Aorta (tissue), 5 donors: ENCODE measurements at places on chromosomes 2 and 18. TPM values are rescaled to one million over a fixed set of nuclear protein-coding genes. Genes with fewer than 3 reads are reported as not detected.
A peak's percentile ranks its signal among the peaks of the same experiment; 100 is the strongest.

DNA sequence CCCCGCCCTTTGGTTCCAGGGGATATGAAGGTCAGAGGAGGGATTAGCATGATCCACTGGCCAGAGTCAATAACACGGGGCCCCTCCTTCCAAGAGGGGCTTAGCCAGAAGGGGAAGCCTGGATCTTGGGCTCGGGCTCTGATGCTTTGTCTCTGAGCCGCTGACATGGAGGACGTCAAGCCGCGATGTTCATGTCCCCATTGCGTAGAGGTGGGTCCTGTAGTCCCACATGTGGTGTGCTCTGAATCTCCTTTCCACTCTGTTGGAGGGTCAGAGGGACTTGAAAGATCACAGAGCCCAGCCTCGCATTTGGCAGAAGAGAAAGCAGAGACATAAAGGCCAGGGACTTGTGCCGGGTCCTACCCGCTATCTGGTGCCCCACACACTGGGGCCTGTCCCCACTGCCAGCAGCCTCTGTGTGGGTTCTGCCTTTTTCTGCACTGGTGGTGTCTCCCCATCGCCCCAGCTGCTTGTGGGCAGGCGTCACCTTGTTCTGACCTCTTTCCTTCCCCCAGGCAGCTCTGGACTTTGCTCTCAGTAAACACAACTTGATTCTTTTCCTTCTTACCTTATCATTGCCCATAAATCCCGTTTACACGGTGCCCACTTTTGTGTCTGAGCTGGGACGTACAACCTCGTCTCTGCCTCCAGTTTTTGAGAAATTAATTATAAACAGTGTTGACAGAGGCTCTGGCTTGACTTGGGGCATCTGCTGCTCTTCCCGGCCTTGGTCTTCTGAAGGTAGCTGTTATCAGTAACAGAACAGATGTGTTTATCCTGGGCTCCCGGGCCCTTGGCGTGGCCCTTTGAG, 48.8 kb downstream of the SH3BP4 start:
- no peak overlapping the region for H3K27ac ChIP-seq
- DNase-seq, result no peak
- no peak overlapping the region for H3K4me3 ChIP-seq
- H3K36me3 ChIP-seq, result no peaks in the 10 kb centered on the region

- no peak overlapping the region for H3K4me3 ChIP-seq
- DNase-seq, result no peak
- H3K36me3 ChIP-seq, result peaks cover 3% of the 10 kb centered on the region
- H3K27me3 ChIP-seq, result no peaks in the 10 kb centered on the region
Measured at GRCh38 chr2:135850892-135851668, 14.1 kb upstream of the LCT start.

ARHGAP25 gene
- 21.1 TPM for total RNA-seq

DNA sequence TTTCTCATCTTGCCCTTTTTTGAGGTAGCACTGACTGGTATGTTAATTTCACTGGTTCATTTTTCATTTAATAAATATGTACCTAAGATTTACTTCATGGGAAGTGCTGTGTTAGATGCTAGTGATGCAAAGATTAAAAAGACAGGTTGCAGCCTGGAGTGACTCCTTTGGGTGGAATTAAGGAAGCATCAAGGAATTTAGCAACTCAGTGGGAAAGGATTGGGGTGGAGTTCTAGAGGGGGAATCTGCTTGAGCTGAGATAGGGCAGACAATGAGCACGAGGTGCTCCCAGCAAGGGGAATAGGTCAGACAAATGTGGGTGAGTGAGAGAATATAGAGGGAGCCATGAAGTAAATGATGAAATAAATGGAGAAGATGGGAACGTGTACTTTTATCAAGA, 57.0 kb downstream of the LYPD6 start:
- H3K27ac ChIP-seq, result no peak overlapping the region
- H3K4me3 ChIP-seq, result no peak overlapping the region

RAPGEF4 gene
- 6.7 TPM for total RNA-seq

DNA sequence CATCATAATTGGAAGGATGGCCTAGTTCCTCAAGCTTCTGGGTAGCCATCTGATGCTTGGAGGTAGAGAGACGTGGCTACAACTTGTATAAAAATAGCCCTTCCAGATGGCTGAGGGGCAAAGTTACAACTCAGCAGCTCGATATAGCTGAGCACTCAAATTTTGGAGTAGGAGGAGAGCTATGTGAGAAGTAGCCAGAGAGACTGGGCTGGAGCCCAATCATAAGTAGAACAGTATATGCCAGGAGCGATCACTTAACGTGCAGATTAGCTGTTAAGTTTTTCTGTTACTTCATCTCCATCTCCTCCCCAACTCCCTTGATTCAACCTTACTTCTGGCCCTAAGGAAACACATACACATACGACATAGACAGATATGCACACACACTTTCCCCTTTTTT, 28.8 kb downstream of the CNRIP1 start:
- no peak overlapping the region for H3K4me3 ChIP-seq
- H3K27ac ChIP-seq, result no peak overlapping the region
- no peaks in the 10 kb centered on the region for H3K36me3 ChIP-seq
- no peaks in the 10 kb centered on the region for H3K27me3 ChIP-seq
- DNase-seq, result no peak

DNA sequence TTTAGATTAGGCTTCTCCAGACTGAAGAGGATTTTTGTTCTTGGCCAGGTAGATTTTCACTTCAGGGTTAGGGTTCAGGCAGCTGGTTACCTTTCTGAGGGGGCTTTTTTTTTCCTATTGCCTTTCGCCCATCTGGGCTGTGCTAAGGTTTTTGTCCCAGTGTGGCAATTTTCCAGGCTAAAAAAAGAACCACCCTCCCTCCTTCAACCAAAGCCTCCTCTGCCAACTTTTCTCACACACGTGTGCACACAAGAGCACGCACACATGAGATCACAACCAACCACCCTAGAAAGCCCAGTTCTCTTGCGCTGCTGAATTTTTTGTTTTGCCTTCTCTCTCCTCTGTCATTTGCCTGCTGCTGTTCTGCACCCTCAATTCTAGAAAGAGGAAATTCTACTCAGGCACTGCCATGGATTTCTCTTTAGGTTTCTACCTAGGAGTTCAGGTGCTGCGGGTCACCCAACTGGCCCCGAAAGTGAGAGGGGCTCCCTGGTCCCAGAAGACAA, 8.5 kb upstream of the CXCR4 start:
- H3K4me1 ChIP-seq, result no peaks in the 10 kb centered on the region
- H3K4me3 ChIP-seq, result no peak overlapping the region
- H3K36me3 ChIP-seq, result no peaks in the 10 kb centered on the region
- no peak overlapping the region for H3K27ac ChIP-seq

- no peaks in the 10 kb centered on the region for H3K4me1 ChIP-seq
- no peaks in the 10 kb centered on the region for H3K36me3 ChIP-seq
- no peak overlapping the region for H3K27ac ChIP-seq
- DNase-seq, result no peak
- H3K4me3 ChIP-seq, result no peak overlapping the region
Measured at GRCh38 chr18:43139288-43139946, 23.9 kb upstream of the RIT2 start.

- H3K27ac ChIP-seq, result no peak overlapping the region
- no peak for DNase-seq
- H3K36me3 ChIP-seq, result no peaks in the 10 kb centered on the region
- H3K4me3 ChIP-seq, result no peak overlapping the region
- no peaks in the 10 kb centered on the region for H3K27me3 ChIP-seq
Measured at GRCh38 chr18:74477771-74478170, 18.4 kb upstream of the CNDP2 start.

DNA sequence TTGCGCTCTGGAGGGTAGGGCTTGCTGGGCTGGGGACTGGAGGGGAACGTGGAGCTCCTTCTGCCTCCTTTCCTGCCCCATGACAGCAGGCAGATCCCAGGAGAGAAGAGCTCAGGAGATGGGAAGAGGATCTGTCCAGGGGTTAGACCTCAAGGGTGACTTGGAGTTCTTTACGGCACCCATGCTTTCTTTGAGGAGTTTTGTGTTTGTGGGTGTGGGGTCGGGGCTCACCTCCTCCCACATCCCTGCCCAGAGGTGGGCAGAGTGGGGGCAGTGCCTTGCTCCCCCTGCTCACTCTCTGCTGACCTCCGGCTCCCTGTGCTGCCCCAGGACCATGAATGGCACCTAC, 4.3 kb downstream of the GPR35 start:
- no peak overlapping the region for H3K27ac ChIP-seq
- no peak overlapping the region for H3K4me3 ChIP-seq
- no peaks in the 10 kb centered on the region for H3K27me3 ChIP-seq
- H3K36me3 ChIP-seq, result no peaks in the 10 kb centered on the region

- no peak overlapping the region for H3K4me3 ChIP-seq
- H3K27me3 ChIP-seq, result no peaks in the 10 kb centered on the region
- H3K36me3 ChIP-seq, result no peaks in the 10 kb centered on the region
- no peaks in the 10 kb centered on the region for H3K4me1 ChIP-seq
- DNase-seq, result no peak
Measured at GRCh38 chr2:45477546-45477945, 133.5 kb downstream of the SRBD1 start.

- no peak overlapping the region for H3K27ac ChIP-seq
- no peaks in the 10 kb centered on the region for H3K27me3 ChIP-seq
- no peak overlapping the region for H3K4me3 ChIP-seq
- H3K36me3 ChIP-seq, result no peaks in the 10 kb centered on the region
- peaks cover 1% of the 10 kb centered on the region for H3K4me1 ChIP-seq
- no peak for DNase-seq
Measured at GRCh38 chr2:43513796-43514195, 82.0 kb downstream of the THADA start.

- H3K27ac ChIP-seq, result peak overlapping the region; percentile 58
- H3K36me3 ChIP-seq, result no peaks in the 10 kb centered on the region
Measured at GRCh38 chr2:55157474-55157884, 74.6 kb downstream of the CLHC1 start.

DNA sequence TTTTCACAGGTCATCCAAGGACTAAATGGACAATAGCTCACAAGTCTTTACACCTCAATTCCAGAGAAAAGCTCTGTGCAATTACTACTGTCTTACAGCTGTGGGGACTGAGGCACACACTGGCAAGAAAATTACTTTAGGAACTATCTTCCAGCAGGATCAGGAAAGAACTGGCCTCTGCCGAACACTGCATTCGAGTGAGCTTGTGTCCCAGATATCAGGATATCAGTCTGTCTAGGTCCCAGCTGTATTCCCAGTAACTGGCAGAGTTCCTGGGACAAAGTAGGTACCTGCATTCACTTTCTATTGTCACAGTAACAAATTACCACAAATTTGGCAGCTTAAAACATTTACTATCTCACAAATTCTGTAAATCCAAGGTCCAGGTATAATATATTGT, 183.7 kb downstream of the IRS1 start:
- DNase-seq, result no peak
- H3K27ac ChIP-seq, result no peak overlapping the region
- no peak overlapping the region for H3K4me3 ChIP-seq

CPS1 gene
- 3.2 TPM for total RNA-seq

KLHL29 gene
- 13.4 TPM for total RNA-seq

ESPNL gene
- not detected for total RNA-seq

KLHL14 gene
- total RNA-seq, result 0.09 TPM

- no peaks in the 10 kb centered on the region for H3K27me3 ChIP-seq
- no peak overlapping the region for H3K27ac ChIP-seq
- H3K4me3 ChIP-seq, result no peak overlapping the region
- H3K36me3 ChIP-seq, result no peaks in the 10 kb centered on the region
- no peak for DNase-seq
- no peaks in the 10 kb centered on the region for H3K4me1 ChIP-seq
Measured at GRCh38 chr2:61291851-61292575, 130.0 kb downstream of the C2orf74 start.

DNA sequence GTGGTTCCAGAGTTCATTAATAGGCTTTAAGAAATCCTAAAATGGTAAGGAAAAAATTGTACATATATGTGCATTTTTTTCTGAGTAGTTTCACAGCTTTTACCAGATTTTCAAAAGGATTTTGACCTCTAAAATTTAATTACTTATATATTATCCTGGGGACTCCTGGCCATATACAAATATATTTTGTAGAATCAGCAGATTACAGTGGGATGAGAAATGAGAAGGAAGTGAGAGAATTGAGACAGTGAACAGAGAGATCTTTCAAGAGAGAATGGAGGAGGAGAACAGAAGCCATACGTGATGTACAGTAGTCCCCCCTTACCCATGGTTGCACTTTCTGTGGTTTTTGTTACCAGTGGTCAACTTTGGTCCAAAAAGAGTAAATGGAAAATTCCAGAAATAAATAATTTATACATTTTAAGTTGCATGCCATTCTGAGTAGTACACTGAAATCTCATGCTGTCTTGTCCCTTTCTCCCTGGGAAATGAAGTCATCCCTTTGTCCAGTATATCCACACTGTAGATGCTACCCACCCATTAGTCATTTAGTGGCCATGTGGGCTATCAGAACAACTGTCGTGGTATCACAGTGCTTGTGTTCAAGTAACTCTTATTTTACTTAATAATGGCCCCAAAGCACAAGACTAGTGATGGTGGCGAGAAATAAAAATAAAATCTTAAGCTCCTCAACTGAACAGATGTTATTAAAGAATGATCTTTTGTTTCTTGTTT, 130.4 kb upstream of the MYO3B start:
- H3K4me1 ChIP-seq, result no peaks in the 10 kb centered on the region
- H3K27ac ChIP-seq, result no peak overlapping the region
- no peaks in the 10 kb centered on the region for H3K27me3 ChIP-seq
- H3K36me3 ChIP-seq, result no peaks in the 10 kb centered on the region

- no peak overlapping the region for H3K27ac ChIP-seq
- no peak for DNase-seq
- H3K36me3 ChIP-seq, result peaks cover 4% of the 10 kb centered on the region
- no peaks in the 10 kb centered on the region for H3K27me3 ChIP-seq
- H3K4me1 ChIP-seq, result peaks cover 2% of the 10 kb centered on the region
- H3K4me3 ChIP-seq, result no peak overlapping the region
Measured at GRCh38 chr2:177217247-177217843, 4.8 kb downstream of the HNRNPA3 start.

DUSP2 gene
- total RNA-seq, result 7.5 TPM

UPP2 gene
- not detected for total RNA-seq

ACMSD gene
- total RNA-seq, result not detected

RUFY4 gene
- 0.39 TPM for total RNA-seq

DNA sequence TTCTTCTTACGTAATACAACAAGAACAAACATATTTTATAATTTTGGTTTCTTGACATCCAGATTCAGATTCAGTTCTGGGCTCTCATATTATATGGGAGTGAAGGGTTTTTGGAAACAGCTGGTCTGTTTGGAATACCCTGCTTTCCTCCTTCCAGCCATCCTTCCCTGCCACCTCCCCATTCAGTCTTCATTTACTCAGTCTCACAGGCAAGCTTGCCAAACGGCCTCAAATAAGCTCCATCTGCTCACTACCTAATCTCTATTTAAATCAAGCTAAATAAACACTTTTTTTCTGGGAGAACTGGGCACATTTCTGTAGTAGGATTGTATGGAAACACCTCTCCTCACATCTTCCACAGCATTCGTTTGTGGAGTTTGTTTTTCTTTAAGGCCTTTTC, 147.5 kb downstream of the RND3 start:
- no peak overlapping the region for H3K27ac ChIP-seq
- peaks cover 3% of the 10 kb centered on the region for H3K4me1 ChIP-seq
- H3K36me3 ChIP-seq, result no peaks in the 10 kb centered on the region
- no peak for DNase-seq
- H3K4me3 ChIP-seq, result no peak overlapping the region

GRCh38 chr2:24491542-24492420, 727 bp downstream of the NCOA1 start:
- peaks cover 3% of the 10 kb centered on the region for H3K4me1 ChIP-seq
- peak; percentile 86 for DNase-seq
- peak overlapping the region; percentile 91 for H3K4me3 ChIP-seq
- peak overlapping the region; percentile 78 for H3K27ac ChIP-seq

- no peaks in the 10 kb centered on the region for H3K36me3 ChIP-seq
- H3K4me3 ChIP-seq, result no peak overlapping the region
- H3K27me3 ChIP-seq, result no peaks in the 10 kb centered on the region
- no peak for DNase-seq
Measured at GRCh38 chr18:59035591-59035990, 104.1 kb upstream of the SEC11C start.

PLCD4 gene
- 1.6 TPM for total RNA-seq

- no peaks in the 10 kb centered on the region for H3K27me3 ChIP-seq
- no peak for DNase-seq
- no peaks in the 10 kb centered on the region for H3K4me1 ChIP-seq
Measured at GRCh38 chr2:62760555-62760954, 55.0 kb downstream of the EHBP1 start.
